ENCODE measurements at places on chromosomes 3 and 15. TPM values are rescaled to one million over a fixed set of nuclear protein-coding genes. Genes with fewer than 3 reads are reported as not detected.

The C3orf20 gene
- not detected for total RNA-seq

The PLA1A gene
- 0.16 TPM for total RNA-seq

- DNase-seq = no peak
Observed at GRCh38 chr3:124804875-124805274, 74.6 kb downstream of the UMPS start.

DNA sequence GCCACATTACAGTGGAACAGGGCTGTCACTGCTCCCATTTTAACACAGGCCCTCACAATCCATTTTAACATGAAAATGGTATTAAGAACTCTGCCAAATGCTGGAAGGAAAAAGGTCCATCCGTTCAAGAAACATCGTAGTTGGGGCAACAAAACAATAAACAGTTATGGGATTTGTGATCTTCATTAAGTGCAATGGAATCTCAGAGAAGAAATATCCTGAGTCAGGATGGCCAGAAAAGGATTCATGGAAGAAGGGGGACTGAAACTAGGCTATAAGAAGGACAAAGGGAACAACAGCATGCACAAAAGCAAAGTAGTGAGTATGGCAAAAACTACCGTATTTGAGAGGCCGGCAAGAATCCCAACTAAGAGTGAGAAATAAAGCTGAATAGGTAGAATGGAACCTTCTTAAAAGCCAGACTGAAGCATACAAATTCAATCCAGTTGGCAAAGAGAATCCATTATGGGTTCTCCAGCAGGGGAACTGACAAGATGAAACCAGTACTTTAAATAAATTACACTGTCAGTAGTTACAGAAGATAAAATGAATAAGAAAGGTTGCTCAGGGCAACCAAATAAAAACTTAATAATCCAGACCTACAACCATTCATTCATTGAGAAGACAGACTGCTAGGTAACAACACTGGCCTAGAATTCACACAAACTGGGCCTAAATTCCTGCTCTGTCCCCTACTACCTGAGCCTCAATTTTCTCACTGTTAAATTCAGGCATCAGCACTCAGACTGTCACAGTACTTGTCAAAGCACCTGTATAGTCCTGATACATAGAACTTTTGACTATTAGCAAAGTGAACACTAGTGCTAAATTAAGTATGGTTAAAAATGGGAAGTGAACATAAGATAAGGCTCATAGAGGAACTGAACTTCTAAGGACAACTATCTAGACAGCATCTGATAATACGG, 6.3 kb downstream of the TBL1XR1 start:
- no peak for DNase-seq

DNA sequence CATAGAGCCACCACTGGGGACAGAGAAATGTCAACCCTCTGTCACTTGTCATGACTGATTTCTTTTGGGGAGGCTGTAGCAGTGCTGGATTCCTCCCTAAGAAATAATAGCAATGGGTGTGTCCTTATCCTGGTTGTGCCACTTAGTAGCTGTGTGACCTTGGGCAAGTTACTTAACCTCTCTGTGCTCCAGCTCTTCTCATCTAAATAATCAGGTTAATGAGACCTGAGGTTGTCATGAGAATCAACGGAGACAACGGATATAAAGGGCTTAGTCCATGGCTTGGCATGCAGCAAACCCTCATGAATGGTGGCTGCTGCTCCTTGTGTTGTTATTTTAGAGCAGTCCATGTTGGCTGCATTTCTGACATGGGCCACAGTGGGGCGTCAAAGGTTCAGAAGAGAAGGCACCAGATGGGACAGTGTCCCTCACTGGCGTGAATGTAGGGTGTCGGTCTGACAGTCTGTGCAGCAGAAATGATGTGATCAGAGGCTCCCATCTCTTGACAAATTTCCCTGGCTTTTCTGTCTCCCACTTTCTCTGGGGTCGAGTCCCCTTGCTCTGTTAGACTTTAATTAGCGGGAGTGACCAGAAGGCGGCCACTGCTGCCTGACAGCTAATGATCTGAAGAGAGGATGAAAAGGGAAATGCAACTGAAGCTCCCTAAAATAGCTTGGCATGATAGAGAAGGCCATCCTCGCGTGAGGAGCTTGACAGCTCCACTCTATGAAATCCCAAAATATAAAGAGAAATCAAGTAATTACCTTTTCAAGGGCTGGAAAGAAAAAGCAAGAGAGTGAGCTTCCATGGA, 209.4 kb downstream of the CADPS start:
- peak; percentile 33 for DNase-seq

DNA sequence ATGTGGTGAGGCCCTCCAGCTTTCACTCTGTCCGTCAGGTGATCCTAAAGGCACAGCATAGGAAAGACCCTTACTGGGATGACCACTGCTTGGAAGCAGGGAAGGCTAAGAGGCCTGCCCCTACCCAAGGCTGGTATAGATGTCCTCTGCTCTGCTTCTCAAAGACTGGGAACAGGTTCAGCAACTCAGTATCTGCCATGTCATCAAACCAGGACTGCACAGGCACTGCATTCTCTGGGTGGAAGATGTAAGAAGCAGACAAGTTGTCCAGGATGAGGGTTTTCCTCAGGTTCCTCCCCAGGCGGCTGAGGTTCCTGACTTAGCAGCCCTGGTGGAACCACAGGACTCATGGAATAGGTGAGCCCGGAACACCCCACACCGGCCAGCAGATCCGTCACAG, 4.7 kb downstream of the FAM98B start:
- DNase-seq = no peak
